ENCODE measurements at places on chromosomes 2 and 18.

DNA sequence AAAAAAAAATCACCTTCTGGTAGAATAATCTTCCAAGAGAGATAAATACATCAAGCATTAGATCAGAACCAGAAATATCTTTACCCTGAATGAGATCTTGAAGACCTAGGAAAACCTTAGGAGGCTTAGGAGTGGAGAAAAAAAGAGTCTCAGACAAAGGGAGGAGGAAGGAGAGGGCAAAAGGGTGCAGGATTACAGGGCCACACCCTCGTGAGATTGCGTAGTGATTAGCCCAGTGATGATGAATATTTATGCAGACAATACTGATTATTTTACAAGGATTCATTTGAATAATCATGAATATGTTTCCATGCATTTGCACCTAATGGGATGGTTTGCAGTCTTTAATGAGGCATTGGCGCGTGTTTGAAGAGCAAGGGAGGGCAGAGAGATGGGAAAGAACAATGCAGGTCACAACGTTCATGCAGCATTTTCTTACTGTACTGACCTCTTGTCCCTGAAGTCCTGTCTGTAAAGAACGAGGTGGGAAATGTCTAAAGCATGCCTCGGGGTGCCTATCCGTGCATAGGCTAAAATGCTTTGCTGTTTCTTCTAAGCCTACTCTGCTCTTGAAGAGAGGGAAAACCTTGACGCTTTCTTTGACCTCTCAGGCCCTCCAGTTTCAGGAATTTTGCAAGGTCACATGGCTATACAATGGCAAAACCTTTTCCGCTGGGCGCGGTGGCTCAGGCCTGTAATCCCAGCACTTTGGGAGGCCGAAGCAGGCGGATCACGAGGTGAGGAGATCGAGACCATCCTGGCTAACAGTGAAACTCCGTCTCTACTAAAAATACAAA lies 18.6 kb upstream of the ZNF532 start:
- DNase-seq: no peak

DNA sequence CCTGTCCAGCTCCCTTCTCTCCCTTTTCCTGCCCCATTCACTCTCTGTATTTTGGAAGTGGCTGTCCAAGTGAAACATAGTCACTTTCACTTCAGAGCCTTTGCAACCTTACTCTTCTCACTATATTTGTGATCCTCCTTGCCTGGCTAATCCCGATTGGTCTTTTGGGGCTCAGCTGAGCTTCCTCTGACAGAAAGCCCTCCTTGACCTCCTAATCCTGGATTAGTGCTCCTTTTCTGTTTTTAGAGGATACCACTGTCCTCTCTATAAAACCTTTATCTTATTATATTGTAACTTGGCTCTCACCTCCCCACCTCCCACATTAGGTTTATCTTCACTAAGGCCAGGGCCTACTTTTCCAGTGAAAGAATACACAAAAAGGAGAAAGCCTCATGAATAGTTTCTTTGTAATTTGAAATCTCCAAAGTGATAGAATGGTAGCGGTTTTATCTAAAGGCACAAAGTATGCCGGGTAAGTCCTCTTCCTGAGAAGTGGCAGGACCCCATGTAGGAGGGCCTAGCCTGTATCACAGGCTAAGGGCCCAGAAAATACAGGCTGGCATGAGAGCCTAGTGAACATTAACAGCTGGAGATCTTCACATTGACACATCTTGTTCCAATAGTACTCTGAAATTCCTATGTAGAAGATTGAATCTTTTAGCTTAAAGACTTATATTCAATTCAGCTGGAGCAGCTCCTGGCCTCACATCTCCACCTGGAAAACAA lies 83.1 kb upstream of the GAREM1 start:
- DNase-seq: no peak

- no peak for DNase-seq
These were observed 720.3 kb downstream of the DPP10 start for GRCh38 chr2:115162494-115163293.

DNA sequence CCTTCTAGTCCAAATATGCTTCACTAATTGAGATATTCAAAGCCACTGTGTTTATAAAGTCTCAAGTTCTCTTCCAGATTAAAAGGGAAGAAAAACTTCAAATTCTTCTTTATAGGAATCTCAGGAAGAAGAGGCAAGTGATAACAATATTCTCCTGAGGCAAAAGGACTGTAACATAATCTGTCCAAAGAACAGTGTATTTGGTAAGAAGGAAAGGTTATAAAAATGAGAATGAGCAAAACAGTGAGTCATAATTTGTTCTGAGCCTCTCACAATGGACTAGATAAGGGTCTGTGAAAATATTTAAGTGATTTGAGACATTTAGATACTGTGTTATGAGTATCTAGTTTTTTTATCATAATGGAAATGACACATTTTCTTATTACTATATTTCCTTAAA lies 44.3 kb downstream of the SNRPD1 start:
- DNase-seq: no peak

GRCh38 chr2:109425411-109425810 lies 188.4 kb downstream of the SEPTIN10 start:
- no peak for DNase-seq

DNA sequence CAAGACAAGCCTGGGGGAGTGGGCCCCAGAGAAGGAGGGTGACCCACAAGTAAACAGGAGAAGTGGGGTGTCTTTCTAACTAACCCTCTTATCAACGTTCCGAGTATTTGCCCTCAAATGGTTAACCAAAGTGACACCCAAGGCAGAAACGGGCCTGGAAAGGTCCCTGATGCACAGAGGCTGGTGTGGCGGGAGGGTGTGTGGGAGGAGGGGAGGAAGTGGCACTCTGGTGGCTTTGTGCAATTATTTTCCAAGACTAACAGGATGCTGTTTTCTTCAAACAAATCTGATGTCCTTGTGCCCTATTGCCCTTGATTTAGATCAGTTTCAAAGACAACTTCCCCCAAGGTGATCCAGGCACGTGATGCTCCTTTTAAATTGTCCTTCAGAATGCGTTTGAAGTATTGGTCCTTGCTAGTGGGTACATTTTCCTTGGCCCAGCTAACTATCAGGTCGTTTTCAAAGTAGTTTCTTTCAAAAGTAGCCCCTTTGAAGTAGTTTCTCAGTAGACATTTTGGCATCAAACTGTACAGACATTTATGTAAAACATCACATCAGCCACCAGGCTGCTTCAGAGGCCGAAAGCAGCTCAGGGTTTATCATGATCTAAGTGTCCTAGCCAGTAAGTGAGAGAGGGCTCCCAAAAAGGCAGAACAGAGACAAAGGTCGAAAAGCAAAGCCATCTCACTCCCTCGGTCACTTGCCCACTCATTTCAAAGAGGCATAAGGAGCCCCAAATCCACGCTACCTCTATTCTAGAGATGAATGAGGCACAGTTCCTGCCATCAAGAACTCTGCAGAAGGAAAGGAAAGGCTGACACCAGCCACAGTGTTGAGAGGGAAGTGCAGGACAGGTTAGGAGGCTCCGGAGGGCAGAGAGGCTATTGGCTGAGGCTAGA lies 371.1 kb upstream of the ID2 start:
- DNase-seq: no peak

GRCh38 chr2:236830926-236831325 lies 254.8 kb upstream of the COPS8 start:
- no peak for DNase-seq

DNA sequence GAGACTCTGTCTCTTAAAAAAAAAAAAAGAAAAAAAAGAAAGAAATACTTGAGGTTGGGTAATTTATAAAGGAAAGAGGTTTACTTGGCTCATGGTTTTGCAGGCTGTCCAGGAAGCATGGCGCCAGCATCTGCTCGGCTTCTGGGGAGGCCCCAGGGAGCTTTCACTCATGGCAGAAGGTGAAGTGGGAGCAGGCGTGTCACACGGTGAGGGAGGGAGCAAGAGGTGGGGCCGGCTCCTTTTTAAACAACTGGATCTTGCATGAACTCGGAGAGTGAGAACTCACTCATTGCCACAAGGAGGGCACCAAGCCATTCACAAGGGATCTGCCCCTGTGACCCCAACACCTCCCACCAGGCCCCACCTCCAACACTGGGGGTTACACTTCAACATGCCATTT lies 30.6 kb downstream of the CYP26B1 start:
- DNase-seq: no peak

DNA sequence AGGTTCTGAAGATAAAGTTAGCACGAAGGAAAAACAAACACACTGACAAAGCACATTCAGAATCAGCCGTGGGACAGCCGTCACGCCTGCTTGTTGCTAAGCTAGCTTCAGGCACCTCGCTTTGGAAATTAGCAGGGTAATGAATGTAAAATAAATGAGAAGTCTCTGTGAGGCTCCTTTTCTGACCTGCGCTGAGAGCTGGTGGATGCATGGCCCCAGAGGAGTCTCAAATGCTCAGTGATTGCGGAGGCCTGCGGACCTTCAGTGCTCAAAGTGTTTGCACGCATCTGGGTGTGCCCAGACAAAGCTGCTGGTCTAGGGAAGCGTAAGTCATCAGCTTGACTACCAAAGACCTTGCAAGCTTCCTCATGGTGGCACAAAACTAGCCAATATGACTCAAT lies 50.6 kb downstream of the CD8B2 start:
- DNase-seq: no peak

DNA sequence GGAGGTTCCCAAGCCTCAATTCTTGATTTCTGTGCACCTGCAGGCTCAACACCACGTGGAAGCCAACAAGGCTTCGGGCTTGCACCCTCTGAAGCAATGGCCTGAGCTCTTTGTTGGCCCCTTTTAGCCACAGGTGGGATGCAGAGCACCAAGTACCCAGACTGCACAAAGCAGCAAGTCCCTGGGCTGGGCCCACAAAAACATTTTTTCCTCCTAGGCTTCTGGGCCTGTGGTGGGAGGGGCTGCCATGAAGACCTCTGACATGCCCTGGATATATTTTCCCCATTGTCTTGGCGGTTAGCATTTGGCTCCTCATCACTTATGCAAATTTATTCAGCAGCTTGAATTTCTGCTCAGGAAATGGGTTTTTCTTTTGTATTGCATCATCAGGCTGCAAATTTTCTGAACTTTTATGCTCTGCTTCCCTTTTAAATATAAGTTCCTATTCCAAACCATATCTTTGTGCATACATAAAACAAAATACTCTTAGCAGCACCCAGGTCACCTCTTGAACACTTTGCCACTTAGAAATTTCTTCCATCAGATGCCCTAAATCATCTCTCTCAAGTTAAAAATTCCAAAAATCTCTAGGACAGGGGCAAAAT lies 9.0 kb upstream of the MATN3 start:
- DNase-seq: no peak

GRCh38 chr2:10208736-10209135 lies 86.2 kb downstream of the RRM2 start:
- no peak for DNase-seq

- DNase-seq: no peak
These were observed 889.3 kb upstream of the CELF4 start for GRCh38 chr18:38454764-38455469.

Data from hippocampal formation (tissue), 2 donors.